ENCODE measurements at places on chromosomes 11 and 22.

DNA sequence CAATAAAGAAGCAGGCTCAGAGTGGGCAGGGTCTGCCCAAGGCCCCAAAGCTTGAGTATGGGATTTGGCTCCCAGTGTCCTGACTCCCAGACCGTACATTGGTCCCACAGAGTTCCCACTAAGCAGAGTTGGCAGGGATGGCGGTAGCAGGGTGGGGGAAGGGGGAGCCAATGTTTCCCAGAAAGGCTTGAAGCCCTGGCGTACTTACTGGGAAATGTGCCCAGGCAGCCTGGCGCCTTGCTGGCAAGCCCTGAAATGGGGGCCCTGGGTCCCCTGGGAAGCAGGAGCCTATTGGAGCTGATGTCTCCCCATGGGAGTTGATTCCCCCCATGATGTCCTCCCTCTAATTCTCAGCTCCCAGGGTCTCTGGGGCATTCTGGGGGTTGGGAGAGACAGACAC lies 9.3 kb downstream of the ARHGEF17 start:
- no peak for DNase-seq

DNA sequence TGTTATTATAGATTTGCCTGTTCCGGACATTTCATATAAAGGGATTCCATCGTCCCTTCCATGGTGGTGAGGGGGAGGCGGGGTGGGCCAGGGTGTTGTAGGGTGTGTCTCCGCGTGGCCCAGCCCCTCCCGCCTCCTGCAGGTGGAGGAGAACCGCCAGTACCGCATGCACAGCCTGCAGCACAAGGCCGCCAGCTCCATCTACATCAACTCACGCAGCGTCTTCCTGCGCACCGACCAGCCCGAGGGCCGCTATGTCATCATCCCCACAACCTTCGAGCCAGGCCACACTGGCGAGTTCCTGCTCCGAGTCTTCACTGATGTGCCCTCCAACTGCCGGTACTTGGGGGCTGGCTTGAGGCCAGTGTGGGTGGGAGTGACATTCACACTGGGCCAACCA lies 7.5 kb upstream of the MYO7A start:
- DNase-seq = no peak

GRCh38 chr22:31274017-31274416 lies 18.3 kb downstream of the PIK3IP1 start:
- DNase-seq = no peak

- DNase-seq = peak; percentile 55
These were observed 49.8 kb upstream of the CYP2D6 start for GRCh38 chr22:42180349-42180842.

DNA sequence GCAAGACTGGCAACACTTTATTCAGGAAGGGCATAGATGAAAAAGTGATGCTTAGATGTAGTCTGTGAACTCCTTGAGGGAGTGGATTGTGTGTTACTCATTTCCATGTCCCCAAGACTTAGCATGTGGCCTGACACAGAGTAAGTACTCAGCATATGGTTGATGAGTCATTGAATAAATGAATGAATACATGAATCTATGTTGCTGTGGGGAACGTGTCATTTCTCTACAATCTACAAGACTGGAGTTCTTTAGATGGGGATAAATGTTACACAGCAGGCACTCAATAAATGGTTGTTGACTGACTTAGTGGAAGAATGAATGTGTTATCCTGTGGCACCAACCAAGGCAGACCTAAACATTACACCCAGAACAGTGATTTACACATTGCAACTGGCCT lies 17.9 kb downstream of the BPIFC start:
- no peak for DNase-seq

GRCh38 chr11:44623731-44624491 lies 58.4 kb downstream of the CD82 start:
- no peak for DNase-seq

DNA sequence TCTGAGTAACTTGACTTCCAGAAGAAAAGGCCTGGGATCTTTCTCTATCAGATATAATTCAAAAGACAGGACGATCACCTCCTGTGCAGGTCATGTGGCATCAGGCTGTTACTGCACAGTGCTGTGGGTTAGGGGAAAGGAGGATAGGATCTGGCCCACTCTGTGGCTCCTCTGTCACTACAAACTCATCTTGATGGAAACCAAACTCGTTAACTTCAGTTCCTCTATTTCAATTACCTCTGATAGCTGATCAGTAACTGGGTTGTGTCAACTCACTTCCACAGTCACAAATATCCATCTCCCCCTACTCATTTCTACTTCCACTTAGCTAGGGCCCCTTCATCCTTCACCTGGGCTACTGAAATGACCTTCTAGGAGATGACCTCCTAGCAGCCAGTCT lies 95.2 kb downstream of the RCN1 start:
- DNase-seq = no peak

DNA sequence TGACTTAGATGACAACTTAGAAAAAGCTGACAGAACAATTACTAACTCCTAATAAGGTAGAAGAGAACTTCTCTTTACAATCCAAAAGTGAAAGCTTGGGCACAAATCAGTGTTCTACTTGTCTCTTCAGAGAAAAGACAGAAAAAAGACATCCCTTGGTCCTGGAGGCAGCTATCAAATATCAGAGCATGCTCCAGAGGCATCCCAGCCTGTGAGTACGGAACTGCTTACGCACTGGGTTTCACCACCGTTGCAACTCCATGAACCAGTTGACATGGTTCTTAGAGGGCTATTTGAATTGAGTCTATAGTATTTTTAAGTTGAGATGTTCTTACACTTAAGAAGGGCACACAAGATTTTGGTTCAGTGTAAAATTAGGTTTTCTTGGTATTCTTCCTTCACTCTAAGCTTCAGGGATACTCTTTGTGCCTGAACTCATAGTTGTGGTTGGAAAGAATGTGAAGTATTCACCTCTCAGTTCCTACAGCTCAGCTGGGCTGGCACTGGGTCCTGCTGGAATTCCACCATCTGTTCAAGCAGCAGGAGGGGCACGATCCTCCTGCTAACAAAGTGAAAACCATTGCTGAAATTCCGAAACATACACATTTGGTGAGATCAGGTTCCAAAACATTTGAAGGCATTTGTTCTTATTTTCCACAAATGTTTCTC lies 6.3 kb downstream of the AKIP1 start:
- DNase-seq = no peak

GRCh38 chr22:29330753-29331152 lies 15.3 kb upstream of the RASL10A start:
- DNase-seq = no peak

All from stimulated activated CD4-positive, alpha-beta T cell treated with anti-CD3 and anti-CD28 coated beads, Interleukin-1b, Interleukin-23, amount 100 ng/mL, for 48 hours (primary cell).